ENCODE measurements at places on chromosomes 4 and X. TPM values are rescaled to one million over a fixed set of nuclear protein-coding genes. Genes with fewer than 3 reads are reported as not detected.

GRCh38 chrX:35507701-35508100 is 290.4 kb upstream of the MAGEB16 start:
- H3K4me3 ChIP-seq: no peak overlapping the region
- H3K27ac ChIP-seq: no peak overlapping the region
- no peaks in the 10 kb centered on the region for H3K36me3 ChIP-seq
- DNase-seq: no peak
- no peaks in the 10 kb centered on the region for H3K4me1 ChIP-seq

The COL4A6 gene
- polyA plus RNA-seq: 19.0 TPM

GRCh38 chr4:152776352-152776751 is 3.2 kb downstream of the TIGD4 start:
- no peaks in the 10 kb centered on the region for H3K36me3 ChIP-seq
- no peaks in the 10 kb centered on the region for H3K27me3 ChIP-seq
- DNase-seq: no peak
- H3K27ac ChIP-seq: no peak overlapping the region
- peaks cover 4% of the 10 kb centered on the region for H3K4me1 ChIP-seq
- no peak overlapping the region for H3K4me3 ChIP-seq

The DCAF8L2 gene
- not detected for polyA plus RNA-seq

GRCh38 chrX:40543661-40544328 is 37.0 kb upstream of the ATP6AP2 start:
- H3K27me3 ChIP-seq: no peaks in the 10 kb centered on the region
- H3K4me3 ChIP-seq: no peak overlapping the region
- H3K27ac ChIP-seq: no peak overlapping the region

The DIPK2B gene
- polyA plus RNA-seq: 2.2 TPM

The SLC25A43 gene
- 12.1 TPM for polyA plus RNA-seq

Data from stomach (tissue), 19 donors.